Lower leg skin (tissue), 4 donors: ENCODE measurements at places on chromosomes 2 and 18.

DNA sequence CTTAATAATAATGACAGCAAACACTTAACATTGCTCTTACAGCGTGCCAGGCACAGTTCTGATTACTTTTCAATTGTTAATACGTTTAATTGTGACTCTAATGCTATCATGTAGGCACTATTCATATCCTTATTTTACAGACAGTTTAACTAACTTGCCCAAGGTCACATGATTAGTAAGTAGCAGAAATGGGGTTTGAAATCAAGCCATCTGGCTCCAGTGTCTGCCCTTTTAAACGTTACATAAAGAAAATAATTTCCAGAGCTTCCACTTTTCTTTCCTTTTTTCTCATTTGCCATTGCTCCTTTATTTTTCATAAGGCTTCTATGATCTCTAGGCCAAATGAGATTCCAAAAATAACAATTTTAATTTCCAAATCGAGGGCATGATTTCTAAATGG is 50.6 kb upstream of the IKZF2 start:
- DNase-seq, result no peak

GRCh38 chr18:36831139-36831538 is 2.2 kb downstream of the KIAA1328 start:
- DNase-seq, result no peak

- DNase-seq, result no peak
Observed at GRCh38 chr18:39591649-39592048, 2026.1 kb upstream of the CELF4 start.

DNA sequence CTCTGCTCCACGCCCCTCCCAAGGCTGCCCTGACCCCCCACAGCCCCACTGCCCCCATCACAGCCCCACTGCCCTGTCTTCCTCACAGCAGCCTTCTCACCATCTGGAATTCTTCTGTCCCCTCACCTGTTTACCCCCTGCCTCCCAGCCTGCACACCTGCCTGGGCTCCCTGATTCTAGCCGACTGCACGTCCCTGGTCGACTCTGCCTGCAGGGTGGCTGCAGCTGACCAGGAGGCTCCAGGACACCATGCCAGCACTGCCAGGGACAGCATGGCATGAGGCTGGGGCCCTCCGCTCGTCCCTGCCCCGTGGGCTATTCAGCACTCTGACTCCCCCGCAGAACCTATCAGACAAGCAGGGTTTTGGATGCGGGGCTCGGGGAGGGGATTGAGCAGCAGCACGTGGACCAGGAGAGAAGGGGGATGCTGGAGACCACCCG is 254.1 kb downstream of the HDAC4 start:
- no peak for DNase-seq

- DNase-seq, result no peak
Observed at GRCh38 chr2:222943820-222944219, 83.0 kb downstream of the ACSL3 start.

GRCh38 chr18:28175930-28176697 is 816 bp downstream of the CDH2 start:
- DNase-seq, result no peak

DNA sequence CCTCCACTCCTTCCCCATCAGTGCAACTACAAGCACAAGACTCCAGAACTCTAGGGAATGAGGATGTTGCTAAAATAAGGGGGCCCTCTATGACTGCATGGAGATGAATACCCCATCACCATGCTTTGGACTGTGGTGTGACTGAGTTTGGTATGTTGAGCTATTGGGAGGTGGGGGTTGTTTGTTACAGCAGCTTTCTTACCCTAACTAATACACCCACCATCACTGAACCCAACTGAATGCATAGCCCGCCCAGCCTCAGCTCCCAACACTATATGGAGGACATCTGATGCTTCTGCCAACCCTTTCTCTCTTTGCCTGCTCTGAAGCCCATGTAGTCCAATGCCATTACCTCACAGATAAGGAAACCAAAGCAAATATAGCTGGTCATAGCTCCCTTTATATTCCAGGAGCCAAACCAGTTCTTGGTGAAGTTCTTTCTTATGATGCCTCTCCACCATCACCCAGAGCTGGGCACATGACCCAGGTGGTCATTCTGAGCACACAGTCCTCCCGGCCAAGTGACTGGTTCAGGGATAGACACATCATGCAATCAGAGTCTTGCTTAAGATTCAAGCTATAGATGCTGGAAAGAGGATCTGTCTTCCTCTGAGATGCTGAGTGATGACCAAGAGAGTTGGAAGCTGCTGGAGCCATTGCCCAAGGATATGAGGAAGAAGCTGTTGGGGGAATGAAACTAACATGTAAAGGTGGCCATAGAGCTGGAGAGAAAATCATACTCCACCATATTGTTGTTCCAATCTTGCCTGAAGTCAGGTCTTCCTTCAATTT is 155.6 kb upstream of the HAAO start:
- no peak for DNase-seq

DNA sequence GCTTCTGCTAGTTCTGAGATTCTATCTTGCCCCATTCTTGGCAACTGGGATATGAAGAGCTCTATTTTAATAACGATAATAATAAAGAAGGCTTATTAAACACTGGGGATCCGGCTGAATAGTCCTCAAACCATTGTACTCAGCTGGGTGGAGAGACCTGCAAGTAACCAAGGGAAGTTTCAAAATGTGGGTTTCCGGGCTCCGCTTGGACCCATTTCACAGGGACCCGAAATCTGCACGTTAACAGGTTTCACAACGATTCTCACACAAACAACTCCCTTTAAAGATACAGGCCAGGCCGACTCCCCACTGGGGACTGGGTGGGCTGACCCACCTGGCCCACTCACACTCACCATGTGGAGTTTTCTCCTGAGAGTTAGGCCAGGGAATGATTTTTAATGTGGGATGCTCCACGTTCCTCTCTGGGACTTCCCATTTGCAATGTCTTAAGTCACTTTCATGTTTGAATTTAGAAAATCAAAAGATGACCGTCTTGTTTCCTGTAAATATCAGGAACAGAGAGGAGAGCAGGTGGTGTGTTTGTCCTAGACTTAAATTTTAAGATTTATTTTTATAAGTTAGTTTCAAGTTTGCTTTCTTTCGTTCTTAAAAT is 96.3 kb downstream of the SH3RF3 start:
- DNase-seq, result no peak

DNA sequence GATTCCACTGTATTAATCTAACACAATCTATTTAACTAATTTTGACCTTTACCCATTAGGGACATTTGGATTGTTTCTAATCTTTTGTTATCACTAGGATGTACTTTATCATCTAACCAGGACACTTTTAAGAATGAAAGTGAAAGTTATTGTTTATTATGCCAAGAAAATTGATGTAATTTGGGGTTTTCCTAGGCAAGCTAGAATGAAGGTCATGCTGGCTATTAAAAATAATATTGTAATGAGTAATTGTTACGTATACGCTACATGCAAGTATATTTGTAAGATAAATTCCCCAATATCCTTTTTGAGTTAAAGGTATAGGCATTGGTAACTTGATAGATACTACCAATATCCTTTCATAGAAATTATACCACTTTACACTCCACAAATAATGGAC is 74.6 kb downstream of the COL5A2 start:
- no peak for DNase-seq

GRCh38 chr2:13193900-13194299 is 477.2 kb downstream of the TRIB2 start:
- no peak for DNase-seq

GRCh38 chr2:106025796-106026195 is 168.3 kb downstream of the UXS1 start:
- DNase-seq, result no peak

DNA sequence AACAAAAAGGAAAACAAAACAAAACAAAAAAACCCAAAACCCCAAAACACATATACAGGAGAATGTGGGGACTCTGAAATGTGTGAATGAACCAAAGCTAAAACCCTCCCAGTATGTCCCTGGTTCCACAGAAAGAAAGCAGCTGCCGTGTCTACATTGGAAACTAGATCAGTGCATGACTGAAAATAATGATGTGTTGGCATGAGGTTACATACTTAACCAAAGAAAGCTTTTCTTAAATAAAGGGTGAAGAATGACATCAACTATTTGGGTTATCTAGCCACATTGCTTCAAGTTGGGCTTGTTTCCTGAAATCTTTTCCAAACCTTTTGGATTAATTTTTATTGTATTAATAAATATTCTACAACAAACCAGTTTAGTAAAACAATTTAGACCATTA is 91.9 kb upstream of the FN1 start:
- no peak for DNase-seq

- no peak for DNase-seq
Observed at GRCh38 chr2:227597998-227598397, 695 bp upstream of the SCYGR2 start.

GRCh38 chr2:191086706-191087105 is 64.1 kb downstream of the STAT4 start:
- DNase-seq, result no peak
